ENCODE measurements at places on chromosomes 3 and 15.

DNA sequence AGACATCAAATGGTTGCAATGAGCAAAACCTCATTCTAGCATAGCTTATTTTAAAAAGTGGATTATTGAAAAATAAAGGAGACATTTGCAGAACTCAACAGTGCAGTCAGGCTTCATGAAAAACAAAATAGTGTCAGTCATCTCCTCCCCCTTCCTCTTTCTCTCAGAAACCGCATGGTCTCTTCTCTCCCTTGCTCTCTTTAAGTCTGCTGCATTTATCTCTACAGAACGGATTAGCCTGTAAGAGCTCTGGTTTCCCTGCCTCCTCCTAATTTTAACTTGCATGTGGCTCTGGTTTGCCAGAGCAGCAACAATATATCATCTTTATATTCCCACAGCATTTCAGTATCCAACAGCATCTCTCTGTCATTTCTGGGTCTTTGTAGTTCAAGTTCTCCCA lies 609.0 kb downstream of the MECOM start:
- no peak for DNase-seq

- no peak for DNase-seq
Observed at GRCh38 chr3:24137958-24138875, 193.1 kb downstream of the NR1D2 start.

DNA sequence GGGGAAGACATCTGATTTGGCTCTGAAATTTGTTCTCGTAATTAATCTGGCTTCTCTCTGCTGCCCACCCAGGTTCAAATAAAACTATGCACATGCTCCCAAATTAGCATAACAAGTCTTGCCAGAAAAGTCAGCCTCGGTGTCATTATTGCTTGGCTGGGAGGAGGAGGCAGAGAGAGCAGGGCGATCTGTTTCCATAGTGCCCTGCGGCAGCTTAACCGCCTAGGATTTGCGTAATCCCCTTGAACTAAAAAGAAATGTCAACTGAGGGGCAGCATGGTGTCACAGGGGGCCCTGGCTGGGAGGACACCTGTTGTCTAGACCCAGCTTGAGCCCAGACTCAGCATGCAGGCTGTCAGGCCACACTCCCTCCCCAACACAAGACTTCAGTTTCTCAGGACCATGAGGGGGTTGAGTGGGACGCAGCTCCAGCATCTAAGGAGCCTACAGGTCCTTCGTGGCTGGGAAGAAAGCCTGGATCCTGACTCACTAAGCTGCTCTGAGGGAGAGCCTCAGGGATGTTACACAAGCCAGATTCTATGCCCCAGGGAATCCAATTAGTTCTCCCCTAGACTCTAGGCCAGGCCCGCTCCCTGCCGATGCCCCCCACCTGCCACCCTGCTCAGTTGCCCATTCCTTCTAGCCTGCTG lies 17.3 kb downstream of the MRPS11 start:
- no peak for DNase-seq

- DNase-seq: no peak
Observed at GRCh38 chr3:182508919-182509711, 284.2 kb upstream of the ATP11B start.

DNA sequence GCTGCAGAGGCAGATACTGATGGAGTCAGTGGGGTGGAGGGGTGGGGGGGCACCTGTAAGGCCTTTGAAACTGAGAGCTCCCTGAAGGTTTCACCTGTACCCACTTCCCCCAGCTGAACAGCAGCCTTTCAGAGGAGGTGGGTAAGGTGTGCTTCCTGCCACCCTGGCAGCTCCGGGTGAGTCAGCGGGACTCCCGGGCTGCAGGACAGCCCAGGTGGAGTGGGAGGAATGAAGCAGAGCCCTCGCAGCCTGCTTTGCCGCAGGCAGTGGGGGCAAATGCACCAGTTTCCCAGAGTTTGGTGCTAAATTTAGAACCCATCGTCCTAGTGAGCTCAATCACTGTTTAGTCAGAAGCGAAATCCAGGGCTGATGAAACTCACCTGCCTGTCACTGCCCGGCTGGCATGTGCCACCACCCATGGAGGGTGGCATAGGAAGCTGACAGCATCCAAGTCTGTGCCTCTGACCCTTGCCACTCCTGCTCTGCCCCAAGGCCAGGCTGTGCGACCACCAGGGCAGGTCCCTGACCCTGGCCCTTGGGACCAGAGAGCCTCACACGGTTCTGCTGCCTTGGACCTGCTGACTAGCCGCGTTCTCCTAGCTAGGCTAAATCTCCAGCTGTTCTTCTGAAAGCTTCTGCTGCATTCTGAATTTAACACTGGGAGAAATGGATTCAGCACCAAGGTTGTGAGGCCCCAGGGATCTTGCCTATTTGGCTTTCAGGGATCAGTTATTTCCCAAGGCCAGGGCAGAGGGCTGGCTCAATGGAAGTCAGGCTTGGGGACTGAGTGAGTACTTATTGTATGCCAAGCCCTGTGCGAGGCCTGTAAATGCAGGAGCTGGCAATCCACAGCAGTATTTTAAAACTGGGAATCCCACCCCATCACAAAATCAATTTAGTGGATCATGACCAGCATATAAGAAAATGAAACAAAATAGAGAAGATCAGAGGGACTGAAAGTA lies 67.3 kb upstream of the RASGRF1 start:
- no peak for DNase-seq

- no peak for DNase-seq
Observed at GRCh38 chr3:18431266-18431665, 6.1 kb upstream of the SATB1 start.

DNA sequence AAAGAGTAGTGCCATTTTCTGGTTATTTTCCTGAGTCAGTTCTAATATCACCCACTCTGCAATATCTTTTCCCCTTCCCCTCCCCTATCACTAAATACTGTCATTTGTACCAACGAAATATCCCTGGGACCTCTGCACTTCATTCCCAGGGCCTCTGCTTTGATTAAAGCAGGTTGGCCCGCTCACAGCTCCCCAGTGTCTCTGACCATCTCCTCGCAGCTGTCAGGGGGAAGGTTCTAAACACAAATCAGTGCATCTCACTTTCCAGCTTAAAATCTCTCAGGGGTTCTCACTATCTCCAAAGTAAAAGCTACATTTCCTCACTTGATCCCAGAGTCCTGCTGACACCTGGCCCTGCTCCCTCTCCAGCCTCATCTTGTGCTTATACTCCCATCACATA lies 28.1 kb upstream of the SLC35G2 start:
- no peak for DNase-seq
